ENCODE measurements at places on chromosomes 7 and 10. TPM values are rescaled to one million over a fixed set of nuclear protein-coding genes. Genes with fewer than 3 reads are reported as not detected.

GRCh38 chr10:120052964-120053702, 160.6 kb downstream of the SEC23IP start:
- H3K27ac ChIP-seq: no peak overlapping the region
- DNase-seq: no peak
- no peaks in the 10 kb centered on the region for H3K4me1 ChIP-seq
- no peak overlapping the region for H3K4me3 ChIP-seq

DNA sequence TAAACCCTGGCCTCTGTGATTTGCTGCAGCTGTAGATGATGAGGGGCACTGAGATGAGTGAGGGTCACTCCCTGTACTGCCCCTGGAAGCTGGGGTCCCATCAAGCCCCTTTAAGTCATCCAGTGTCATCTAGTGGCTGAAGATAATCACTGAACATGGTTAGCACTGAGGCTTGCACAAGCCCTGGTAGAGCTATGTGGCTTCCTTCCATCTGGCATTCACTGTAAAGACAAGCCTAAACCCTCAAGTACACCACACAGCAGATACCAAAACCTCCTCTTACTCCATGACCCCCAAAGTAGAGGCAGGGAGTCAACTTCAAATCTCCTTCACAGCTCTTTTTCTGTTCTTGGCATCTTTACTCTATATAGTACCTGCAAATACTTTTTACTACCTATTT, 72.7 kb upstream of the MRLN start:
- H3K4me3 ChIP-seq: no peak overlapping the region
- no peak overlapping the region for H3K27ac ChIP-seq
- H3K36me3 ChIP-seq: peaks cover 5% of the 10 kb centered on the region
- DNase-seq: no peak

DNA sequence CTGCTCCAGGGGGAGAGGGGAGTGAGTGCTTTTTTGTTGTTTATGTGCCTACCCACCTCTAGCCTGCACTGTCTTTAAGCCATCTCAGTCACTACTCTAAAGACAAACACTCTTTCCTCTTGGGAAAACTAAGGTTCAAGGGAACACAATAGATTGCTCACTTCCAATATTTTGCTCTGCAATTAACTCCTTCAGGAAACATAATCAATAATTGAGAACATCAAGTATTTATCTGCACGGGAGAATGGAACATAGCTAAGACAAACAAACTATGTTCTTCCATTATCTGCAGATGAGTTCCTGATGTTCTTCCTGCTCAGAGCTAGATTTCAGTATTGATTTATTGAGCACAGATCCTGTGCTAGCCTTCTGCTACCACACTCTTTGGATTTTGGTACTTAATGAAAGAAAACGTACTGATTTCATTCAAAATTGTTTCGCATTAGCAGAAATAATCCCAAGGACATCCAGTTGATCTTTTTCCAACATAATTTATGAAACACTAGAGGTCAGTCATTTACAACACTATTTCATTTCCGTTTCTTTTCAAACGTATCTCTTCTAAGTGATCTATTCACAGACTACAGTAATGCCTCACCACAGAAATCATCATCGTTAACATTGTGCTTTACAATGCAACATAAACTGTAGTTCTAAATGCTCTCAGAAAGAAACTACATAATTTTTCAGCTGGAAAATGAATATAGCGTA, 8.3 kb downstream of the NEBL start:
- H3K4me1 ChIP-seq: no peaks in the 10 kb centered on the region
- no peaks in the 10 kb centered on the region for H3K27me3 ChIP-seq
- no peaks in the 10 kb centered on the region for H3K36me3 ChIP-seq
- no peak for DNase-seq

DNA sequence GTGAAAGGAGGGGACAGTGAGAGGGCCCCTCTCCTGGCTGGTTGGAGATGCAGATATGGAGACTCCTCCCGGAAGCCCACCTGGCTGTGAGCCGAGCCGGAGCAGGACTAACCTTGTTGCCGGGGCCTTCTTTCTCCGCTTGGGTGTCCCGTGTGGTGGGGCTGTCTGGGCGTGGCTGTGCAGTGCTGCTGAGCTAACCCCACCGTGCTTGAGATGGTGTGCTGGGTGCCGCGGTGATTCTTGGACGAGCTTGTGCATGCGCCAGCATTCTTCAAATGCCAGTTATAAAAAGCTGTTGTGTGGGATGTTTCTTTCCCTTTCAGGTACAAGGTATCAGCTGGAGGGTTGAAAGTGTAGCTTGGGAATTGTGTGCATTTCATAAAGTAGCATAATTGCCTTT, 48.8 kb downstream of the DAGLB start:
- H3K4me1 ChIP-seq: peaks cover 6% of the 10 kb centered on the region
- DNase-seq: no peak
- H3K36me3 ChIP-seq: peaks cover 20% of the 10 kb centered on the region
- no peak overlapping the region for H3K4me3 ChIP-seq
- no peaks in the 10 kb centered on the region for H3K27me3 ChIP-seq
- H3K27ac ChIP-seq: no peak overlapping the region

- H3K4me3 ChIP-seq: no peak overlapping the region
- no peaks in the 10 kb centered on the region for H3K36me3 ChIP-seq
- H3K27me3 ChIP-seq: no peaks in the 10 kb centered on the region
- H3K27ac ChIP-seq: no peak overlapping the region
Measured at GRCh38 chr7:13099154-13099795, 411.8 kb downstream of the ARL4A start.

- H3K27ac ChIP-seq: no peak overlapping the region
- DNase-seq: no peak
- no peak overlapping the region for H3K4me3 ChIP-seq
- no peaks in the 10 kb centered on the region for H3K36me3 ChIP-seq
Measured at GRCh38 chr10:75003891-75004290, 107.6 kb upstream of the SAMD8 start.

GRCh38 chr10:127889605-127890195, 3.0 kb downstream of the CLRN3 start:
- no peak overlapping the region for H3K4me3 ChIP-seq
- no peak overlapping the region for H3K27ac ChIP-seq
- H3K4me1 ChIP-seq: no peaks in the 10 kb centered on the region
- no peak for DNase-seq
- no peaks in the 10 kb centered on the region for H3K27me3 ChIP-seq

- no peak overlapping the region for H3K4me3 ChIP-seq
- H3K4me1 ChIP-seq: peaks cover under 1% of the 10 kb centered on the region
- H3K27ac ChIP-seq: no peak overlapping the region
- DNase-seq: no peak
Measured at GRCh38 chr7:133024596-133024995, 57.3 kb downstream of the CHCHD3 start.

DNA sequence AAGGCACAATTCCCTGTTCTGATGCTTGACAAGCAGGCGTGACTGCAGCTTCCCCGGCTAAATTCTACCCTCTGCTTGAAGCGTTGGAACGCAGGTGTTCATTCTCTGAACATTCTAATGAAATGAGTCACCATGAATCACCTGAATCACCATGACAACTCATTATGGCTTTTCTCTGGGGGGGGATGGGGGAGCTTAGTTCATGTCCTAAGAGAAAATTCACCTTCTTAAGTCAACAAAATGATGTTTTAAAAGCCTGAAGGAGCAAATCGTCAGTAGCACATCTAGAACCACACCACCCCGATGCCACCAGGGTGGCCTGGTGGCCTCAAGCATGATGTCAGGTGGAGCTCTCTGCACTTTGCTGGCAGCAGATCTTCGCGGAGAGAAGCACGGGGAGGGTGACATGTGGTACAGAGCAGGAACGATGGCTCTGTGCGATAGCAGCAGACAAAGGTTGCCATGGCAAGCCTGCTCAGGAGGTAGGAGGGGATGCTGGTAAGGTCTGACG, 33.7 kb downstream of the DDC start:
- no peak overlapping the region for H3K4me3 ChIP-seq
- no peaks in the 10 kb centered on the region for H3K4me1 ChIP-seq
- H3K27ac ChIP-seq: no peak overlapping the region
- H3K36me3 ChIP-seq: no peaks in the 10 kb centered on the region
- H3K27me3 ChIP-seq: no peaks in the 10 kb centered on the region

DNA sequence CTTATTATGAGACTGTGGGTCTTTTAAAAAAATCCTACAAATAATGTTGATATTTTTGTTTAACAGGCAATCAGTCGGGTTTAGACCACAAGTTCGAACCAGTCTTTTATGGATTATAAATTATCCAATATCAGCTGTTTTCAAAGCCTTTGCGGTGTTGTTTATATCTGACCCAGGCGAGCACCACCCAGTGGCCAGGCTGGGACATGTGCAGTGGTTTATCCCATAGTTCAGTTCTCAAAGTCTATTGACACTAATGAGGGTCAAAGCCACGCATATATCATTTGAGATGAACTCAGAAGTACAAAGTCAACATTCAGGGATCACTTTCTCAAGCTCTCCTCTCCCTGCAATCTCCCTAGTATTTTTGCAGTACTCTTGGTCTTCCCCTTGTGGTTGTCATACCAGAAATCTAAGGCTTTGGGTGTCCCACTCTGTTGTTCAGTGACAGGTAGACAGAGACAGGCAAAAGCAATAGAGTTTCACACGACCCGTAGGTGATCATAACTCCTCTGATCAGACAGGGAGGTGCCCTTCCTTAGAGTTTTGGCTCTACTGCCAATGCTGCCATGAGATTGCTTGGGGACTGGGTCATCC, 117.4 kb upstream of the POM121L12 start:
- DNase-seq: no peak
- no peak overlapping the region for H3K27ac ChIP-seq
- H3K36me3 ChIP-seq: no peaks in the 10 kb centered on the region
- no peaks in the 10 kb centered on the region for H3K27me3 ChIP-seq
- no peaks in the 10 kb centered on the region for H3K4me1 ChIP-seq

DNA sequence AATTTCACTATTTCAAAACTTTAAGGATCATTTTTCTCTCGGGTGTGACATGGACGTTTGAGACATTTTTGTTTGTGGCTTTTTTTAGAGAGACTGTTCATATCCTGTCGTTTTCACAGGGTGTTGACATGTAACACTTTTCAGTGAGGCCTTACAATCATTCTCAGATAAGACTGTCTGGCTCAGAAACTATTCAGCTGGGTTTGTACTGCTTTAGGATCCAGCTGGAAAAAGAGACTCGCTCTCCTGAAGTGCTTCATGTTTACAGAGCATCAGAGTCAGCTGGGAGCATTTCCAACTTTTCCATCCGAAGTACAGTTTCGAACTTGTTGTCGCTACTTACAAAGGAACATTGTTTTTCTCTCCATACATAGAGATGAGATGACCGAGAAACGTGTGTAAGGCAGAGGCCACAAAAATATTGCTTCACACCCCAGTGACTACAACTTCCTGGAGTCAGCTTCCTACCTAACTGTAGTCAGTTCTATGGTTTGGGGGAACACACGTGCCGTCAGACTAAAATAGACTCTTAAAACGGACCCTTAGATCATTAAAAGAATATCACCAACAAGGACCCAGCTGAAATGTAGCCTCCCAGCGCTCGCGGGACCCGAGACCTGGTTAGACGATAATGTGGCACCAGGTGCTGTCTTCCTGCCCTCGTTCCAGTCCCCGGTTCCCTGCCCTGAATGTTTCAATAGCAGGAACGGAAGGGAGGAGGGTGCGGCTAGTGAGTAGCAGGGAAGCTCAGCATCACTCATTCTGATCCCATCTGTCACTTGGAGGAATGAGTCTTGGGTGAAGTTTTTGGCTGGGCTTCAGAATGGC, 78.0 kb downstream of the MKI67 start:
- H3K27ac ChIP-seq: peak overlapping the region; percentile 95
- peaks cover 55% of the 10 kb centered on the region for H3K4me1 ChIP-seq

GRCh38 chr10:73251683-73252444, 580 bp downstream of the MRPS16 start:
- H3K27me3 ChIP-seq: no peaks in the 10 kb centered on the region
- peak overlapping the region; percentile 90 for H3K4me3 ChIP-seq
- H3K36me3 ChIP-seq: no peaks in the 10 kb centered on the region
- no peak for DNase-seq
- peaks cover 38% of the 10 kb centered on the region for H3K4me1 ChIP-seq
- H3K27ac ChIP-seq: peak overlapping the region; percentile 92

- H3K4me1 ChIP-seq: no peaks in the 10 kb centered on the region
- no peak overlapping the region for H3K27ac ChIP-seq
- no peak for DNase-seq
- H3K36me3 ChIP-seq: peaks cover 9% of the 10 kb centered on the region
Measured at GRCh38 chr7:139572704-139573385, 49.4 kb downstream of the CLEC2L start.

DNA sequence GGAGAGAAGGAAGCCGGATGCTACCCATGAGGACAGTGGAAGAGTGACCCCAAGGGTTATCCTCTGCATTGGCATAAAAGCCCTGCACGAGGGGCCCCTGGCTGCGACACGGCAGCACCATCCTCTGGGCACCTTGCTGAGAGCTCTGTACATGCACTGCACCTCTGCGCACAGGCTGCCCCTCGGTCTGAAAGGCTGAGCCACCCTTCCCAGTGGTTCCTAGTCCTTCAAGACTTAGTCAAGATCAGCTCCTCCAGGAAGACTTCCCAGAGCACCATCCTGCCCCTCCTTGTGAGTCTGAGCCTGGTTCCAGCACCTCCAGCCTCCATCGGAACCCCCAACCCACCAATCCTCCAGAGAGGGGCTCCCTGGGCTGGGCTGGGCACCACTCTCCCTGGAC, 37.9 kb upstream of the CNPY1 start:
- H3K27ac ChIP-seq: no peak overlapping the region
- H3K4me3 ChIP-seq: no peak overlapping the region
- peaks cover under 1% of the 10 kb centered on the region for H3K27me3 ChIP-seq
- no peak for DNase-seq
- no peaks in the 10 kb centered on the region for H3K4me1 ChIP-seq

- no peaks in the 10 kb centered on the region for H3K4me1 ChIP-seq
- no peaks in the 10 kb centered on the region for H3K27me3 ChIP-seq
- DNase-seq: no peak
- H3K4me3 ChIP-seq: no peak overlapping the region
- no peak overlapping the region for H3K27ac ChIP-seq
- no peaks in the 10 kb centered on the region for H3K36me3 ChIP-seq
Measured at GRCh38 chr10:111126077-111126476, 49.2 kb downstream of the ADRA2A start.

DNA sequence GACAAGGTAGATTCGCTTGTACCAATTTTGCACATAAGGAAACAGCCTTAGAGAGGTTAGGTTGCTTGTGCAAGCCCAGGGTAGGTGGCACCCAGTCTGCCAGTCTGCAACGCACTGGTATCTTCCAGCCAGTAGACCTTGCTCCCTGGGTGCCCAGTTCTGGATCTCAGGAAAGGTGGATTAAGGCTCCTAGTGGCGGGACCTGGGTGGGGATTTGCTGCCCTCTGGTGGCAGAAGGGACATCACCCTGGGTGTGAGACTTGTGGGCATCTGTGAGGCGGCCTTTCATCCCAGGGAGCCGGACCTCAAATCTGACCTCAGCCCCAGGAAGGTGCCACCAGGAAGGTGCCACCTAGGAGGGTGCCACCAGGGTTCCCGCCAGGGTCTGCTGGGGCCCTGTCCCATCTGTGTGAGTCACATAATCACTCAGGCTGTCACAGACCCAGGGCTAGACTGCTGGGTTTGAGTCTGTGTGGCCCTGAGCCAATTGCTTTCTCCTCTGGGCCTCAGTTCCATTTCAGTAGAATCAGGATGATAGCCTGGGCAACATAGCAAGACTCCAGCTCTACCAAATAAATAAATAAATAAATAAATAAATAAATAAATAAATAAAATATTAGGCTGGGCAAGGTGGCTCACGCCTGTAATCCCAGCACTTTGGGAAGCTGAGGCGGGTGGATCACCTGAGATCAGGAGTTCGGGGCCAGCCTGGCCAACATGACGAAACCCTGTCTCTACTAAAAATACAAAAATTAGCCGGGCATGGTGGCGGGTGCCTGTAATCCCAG, 5.3 kb upstream of the PRKRIP1 start:
- no peak overlapping the region for H3K4me3 ChIP-seq
- H3K27me3 ChIP-seq: no peaks in the 10 kb centered on the region

HMX2 gene
- polyA plus RNA-seq: not detected

AKR1C2 gene
- not detected for polyA plus RNA-seq

BTBD16 gene
- polyA plus RNA-seq: not detected

CHST15 gene
- not detected for polyA plus RNA-seq

PCDH15 gene
- not detected for polyA plus RNA-seq

FAM180A gene
- not detected for polyA plus RNA-seq

GFRA1 gene
- not detected for polyA plus RNA-seq

PLXNA4 gene
- polyA plus RNA-seq: 0.05 TPM
